Brain microvascular endothelial cell (primary cell): ENCODE measurements at places on chromosomes 6 and 20.

- no peak for DNase-seq
Measured at GRCh38 chr20:50932691-50933280, 1.5 kb upstream of the ADNP start.

DNA sequence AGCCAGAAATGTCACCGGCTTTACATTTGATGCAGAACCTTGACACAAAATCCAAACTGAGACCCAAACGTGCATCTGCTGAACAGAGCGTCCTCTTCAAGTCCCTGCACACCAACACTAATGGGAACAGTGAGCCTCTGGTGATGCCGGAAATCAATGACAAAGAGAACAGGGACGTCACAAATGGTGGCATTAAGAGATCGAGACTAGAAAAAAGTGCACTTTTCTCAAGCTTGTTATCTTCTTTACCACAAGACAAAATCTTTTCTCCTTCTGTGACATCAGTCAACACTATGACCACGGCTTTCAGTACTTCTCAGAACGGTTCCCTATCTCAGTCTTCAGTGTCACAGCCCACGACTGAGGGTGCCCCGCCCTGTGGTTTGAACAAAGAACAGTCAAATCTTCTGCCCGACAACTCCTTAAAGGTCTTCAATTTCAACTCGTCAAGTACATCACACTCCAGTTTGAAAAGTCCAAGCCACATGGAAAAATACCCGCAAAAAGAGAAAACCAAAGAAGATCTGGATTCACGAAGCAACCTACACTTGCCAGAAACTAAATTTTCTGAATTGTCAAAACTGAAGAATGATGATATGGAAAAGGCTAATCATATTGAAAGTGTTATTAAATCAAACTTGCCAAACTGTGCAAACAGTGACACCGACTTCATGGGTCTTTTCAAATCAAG is 108.4 kb downstream of the RTN4IP1 start:
- DNase-seq, result no peak

GRCh38 chr20:43682446-43682845 is 15.5 kb downstream of the MYBL2 start:
- DNase-seq, result no peak

DNA sequence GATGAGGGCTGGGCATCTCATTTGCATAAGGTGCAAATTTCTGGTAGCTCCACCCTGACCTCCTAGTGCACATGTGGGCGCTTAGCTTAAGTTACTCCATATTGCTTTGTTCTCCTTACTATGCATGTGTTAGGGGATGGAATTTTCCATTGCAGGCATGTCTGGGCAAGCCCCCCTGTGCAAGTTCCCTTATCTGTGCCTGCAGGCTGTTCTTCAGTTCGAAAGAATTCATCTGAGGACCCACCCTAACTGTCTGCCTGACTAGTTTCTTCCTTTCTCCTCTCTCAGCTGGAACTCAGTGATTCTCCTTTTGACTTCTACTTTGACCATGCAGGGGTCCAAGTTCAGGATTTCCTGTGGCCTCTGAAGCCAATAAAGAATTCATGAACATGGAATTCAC is 30.2 kb downstream of the CCDC170 start:
- no peak for DNase-seq

- no peak for DNase-seq
Measured at GRCh38 chr6:132804251-132804650, 5.8 kb upstream of the SLC18B1 start.

GRCh38 chr20:25065625-25066338 is 7.8 kb upstream of the ACSS1 start:
- peak; percentile 34 for DNase-seq

- no peak for DNase-seq
Measured at GRCh38 chr6:2403546-2403945, 158.1 kb upstream of the GMDS start.

DNA sequence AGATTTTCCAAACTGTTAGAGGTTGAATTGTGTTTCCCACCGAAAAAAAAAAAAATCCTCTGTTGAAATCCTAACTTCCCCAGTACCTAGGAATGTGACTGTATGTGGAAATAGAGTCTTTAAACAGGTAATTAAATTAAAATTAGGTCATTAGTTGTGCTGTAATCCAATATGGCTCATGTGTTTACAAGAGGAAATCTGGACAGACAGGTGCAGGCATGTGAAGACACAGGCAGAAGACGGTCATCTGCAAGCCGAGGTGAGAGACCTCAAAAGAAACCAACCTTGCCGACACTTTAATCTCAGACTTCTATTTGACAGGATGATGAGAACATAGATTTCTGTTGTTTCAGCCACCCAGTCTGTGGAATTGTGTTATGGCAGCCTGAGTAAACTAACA is 28.6 kb upstream of the EZR start:
- no peak for DNase-seq

GRCh38 chr6:353642-354614 is 37.6 kb upstream of the IRF4 start:
- no peak for DNase-seq

- DNase-seq, result no peak
Measured at GRCh38 chr6:16868968-16869367, 107.7 kb upstream of the ATXN1 start.

DNA sequence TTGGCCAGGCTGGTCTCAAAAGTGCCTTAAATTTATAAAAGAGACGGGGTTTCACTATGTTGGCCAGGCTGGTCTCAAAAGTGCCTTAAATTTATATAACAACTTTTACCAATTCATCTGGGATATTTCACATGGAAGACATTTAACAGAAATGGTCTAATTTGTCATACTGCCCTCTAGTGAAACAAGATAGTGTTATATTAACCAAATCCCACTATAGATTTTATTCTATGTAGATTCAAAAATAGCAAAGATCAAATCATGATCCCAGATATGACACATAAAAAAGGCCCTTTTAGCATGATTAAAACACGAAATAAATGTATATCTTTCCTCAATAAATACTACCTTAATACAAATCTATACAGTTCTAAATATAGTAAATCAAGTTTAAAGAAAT is 102.8 kb upstream of the TFAP2D start:
- DNase-seq, result no peak

DNA sequence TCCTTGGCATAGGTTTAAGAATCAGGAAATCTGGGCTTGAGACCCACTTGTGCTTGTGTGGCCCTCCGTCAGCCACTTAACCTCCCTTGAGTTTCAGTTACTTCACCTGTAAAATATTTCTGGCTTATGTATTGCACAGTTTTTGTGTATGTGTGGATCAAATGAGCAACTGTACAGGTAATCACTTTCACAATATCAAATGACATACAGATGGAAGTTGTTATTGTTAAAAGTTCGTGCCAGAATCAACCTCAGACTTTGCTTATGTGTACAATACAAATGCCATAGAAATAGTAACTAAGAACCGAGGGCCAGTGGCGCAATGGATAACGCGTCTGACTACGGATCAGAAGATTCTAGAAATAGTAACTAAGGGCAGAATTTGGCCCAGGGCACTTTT is 65.6 kb upstream of the KIF13A start:
- no peak for DNase-seq

DNA sequence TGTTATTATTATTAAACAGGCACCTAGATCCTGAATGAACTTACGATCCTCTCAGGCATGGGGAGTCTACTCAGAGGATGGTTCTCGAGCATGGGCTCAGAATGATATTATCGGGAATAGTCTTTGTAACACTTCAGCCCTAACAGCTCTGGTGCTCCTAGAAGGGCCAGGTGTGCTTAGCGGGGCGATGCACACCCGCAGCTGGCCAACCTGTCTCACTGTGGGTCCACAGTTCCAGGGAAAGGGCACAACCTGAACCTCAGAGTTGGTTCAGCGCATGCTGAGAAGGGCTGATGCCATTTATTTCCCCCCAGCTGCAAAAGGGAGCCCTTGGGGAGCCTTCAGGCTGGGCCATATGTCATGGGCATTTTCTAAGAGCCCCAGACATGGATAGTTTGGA is 26.2 kb downstream of the RRAGD start:
- DNase-seq, result no peak

- no peak for DNase-seq
Measured at GRCh38 chr6:163384510-163384909, 30.0 kb upstream of the QKI start.

DNA sequence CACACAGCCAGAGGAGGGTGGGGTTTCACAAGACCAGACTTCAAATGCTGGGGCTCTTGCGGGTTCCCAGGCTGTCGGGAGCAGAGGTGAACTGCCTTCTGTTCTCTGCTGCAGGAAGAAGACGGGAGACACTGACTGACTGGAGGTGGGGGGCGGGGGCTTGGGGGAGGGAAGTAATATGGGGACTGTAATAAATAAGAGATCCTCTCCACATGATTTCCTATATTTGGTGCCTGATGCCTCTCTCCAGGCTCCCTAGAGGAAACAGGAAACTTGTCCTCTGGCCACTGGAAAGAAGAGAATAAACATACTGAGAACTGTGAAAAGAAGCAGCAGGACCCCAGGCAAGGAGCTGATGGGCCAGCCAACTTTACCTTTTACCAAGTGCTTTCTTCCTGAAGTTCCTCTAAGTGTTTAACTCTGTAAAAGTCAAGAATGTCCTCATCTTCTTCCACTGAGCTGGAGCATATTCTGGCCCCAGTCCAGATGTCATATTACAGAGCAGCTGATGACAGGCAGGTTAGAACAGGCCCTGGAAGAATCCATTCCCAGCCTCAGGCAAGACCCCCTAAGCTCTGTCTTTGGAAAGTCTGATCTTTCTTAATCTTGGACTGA is 33.2 kb upstream of the ADGRF5 start:
- DNase-seq, result no peak

DNA sequence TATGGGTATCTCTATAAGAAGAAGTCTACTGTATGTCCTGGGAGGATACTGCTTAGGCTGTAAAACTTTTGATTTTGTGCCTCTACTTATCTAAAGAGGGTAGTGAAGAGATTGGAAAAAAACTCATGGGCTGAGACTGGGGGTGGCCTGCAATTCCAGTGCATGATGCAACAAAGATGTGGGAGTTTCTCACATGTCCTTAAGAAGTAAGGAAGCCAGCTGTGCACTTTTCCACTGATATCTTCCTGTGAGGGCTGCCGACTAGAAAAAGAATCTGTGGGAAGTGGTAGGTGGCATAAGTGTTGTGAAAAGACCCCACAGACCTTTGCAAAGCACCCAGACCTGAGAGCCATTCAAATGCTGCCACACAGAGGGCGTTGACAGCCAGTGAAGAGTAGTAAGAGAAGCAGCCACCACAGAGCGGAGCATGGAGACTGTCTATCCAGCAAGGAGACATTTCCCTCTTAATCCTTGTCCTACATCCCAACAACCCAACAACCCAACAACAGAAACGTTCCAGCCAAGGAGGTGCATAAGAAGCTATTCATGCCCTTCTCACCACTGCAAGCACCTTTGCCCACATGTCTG is 65.1 kb downstream of the PFDN4 start:
- no peak for DNase-seq

- no peak for DNase-seq
Measured at GRCh38 chr6:163398815-163399214, 15.7 kb upstream of the QKI start.

GRCh38 chr20:8389381-8390036 is 257.4 kb downstream of the PLCB1 start:
- DNase-seq, result no peak

GRCh38 chr6:117555882-117556498 is 46.3 kb downstream of the GOPC start:
- peak; percentile 40 for DNase-seq

- DNase-seq, result peak; percentile 42
Measured at GRCh38 chr20:47319517-47320252, 36.8 kb downstream of the ZMYND8 start.

GRCh38 chr20:59832406-59833363 is 100.8 kb downstream of the SYCP2 start:
- no peak for DNase-seq

GRCh38 chr20:11200423-11200822 is 526.6 kb upstream of the JAG1 start:
- no peak for DNase-seq

DNA sequence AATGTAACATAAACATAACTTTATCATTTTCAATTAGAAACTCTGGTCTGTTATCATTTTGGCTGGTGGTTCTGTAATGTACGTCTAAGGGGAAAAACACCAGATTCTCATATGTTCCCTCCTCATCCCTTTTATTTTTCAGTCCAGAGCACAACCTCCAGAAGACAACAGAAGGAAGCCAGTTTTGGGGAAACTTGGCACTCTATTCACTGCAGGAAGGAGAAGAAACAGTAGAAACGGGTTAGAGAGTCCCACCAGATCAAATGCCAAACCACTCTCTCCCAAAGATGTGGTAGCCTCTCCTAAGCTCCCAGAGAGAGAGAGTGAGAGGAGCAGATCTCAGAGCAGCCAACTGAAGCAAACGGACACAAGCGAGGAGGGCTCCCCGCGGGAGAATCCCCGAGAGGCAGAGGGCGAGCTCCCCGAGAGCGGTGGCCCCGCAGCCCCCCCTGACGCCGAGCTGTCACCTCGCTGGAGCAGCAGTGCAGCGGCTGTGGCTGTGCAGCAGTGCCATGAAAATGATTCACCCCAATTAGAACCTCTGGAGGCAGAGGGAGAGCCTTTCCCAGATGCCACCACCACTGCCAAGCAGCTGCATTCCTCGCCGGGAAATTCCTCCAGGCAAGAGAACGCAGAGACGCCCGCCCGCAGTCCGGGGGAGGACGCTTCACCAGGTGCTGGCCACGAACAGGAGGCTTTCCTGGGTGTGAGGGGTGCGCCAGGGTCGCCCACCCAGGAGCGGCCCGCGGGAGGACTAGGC is 117.8 kb downstream of the RTN4IP1 start:
- DNase-seq, result no peak

- DNase-seq, result peak; percentile 17
Measured at GRCh38 chr6:136235233-136235564, 14.9 kb downstream of the MTFR2 start.

DNA sequence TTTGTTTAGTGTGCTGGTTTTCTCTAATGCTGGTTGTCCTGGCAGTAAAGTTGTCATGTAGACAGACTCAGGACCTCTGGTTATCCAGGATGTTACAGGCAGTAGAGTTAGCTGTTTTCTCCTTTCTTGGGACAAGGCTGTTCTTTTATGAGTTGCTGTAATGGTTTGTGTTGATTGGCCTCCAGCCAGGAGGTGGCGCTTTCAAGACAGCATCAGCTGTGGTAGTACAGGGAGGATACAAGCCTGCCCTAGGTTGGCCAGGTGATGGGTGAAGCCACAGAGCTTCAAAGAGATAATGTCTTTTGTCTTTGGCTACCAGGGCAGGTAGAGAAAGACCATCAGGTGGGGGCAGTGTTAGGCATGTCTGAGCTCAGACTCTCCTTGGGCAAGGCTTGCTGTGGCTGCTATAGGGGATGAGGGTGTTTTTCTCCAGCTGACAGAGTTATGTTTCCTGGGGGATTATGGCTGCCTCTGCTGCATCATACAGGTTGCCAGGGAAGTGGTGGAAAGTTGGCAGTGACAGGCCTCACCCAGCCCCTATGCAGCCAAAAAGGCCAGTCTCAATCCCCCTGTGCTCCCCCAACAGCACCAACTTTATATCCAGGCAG is 127.2 kb upstream of the TAB2 start:
- DNase-seq, result peak; percentile 39

DNA sequence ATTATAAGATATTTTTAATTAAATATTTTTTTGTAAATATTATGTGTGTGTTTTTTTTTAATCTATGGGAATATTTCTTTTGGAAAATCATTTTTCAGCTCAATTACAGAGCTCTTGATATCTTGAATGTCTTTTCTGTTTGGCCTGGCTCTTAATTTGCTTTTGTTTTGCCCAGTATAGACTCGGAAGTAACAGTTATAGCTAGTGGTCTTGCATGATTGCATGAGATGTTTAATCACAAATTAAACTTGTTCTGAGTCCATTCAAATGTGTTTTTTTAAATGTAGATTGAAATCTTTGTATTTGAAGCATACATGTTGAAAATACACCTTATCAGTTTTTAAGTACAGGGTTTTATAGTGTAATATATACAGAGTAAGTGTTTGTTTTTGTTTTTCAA is 2.6 kb downstream of the ID4 start:
- DNase-seq, result no peak

- no peak for DNase-seq
Measured at GRCh38 chr6:163412801-163413344, 1.6 kb upstream of the QKI start.
